Stimulated activated effector memory CD8-positive, alpha-beta T cell treated with anti-CD3 and anti-CD28 coated beads, Interleukin-12 subunit alpha, Interleukin-12 subunit beta, amount 100 ng/mL, for 72 hours (primary cell): ENCODE measurements at places on chromosomes 3 and 15.

DNA sequence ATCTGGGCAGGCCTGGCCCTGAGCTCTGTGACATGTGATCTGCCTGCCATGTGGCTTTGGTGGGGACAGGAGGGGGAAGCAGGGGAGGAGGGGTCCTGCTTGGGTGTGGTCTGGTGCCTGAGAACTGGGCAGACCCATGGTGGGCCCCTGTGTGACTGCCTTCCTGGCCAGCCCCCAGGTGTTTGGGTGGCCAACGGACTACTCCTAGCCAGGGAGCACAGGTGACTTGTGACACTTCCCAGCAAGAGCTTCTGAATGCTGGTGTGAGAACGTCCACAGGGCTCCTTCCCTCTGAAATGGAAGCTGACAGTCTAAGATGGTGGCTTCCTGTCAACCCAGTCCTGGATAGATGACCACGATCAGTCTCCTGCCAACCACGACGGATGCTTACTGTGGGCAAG lies 136.1 kb upstream of the MEF2A start:
- DNase-seq: no peak

DNA sequence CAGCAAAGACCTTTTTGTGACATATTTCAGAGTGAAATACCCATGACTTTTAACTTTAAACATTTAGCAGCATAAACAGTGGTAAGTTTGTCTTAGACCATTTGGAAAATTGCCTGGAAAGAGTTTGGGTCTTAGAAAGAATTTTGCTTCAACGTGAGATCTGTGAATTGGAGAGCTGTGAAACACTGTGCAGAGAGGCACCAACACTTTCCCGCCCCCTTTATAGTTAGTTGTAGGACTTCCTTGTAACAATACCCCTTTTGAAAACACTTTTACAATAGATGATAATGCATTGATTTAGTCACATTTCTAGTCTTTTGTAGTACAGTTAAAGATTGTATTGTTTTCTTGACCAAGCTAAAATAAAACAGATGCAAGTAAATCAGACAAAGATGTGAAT lies 43.5 kb upstream of the MBNL1 start:
- no peak for DNase-seq

DNA sequence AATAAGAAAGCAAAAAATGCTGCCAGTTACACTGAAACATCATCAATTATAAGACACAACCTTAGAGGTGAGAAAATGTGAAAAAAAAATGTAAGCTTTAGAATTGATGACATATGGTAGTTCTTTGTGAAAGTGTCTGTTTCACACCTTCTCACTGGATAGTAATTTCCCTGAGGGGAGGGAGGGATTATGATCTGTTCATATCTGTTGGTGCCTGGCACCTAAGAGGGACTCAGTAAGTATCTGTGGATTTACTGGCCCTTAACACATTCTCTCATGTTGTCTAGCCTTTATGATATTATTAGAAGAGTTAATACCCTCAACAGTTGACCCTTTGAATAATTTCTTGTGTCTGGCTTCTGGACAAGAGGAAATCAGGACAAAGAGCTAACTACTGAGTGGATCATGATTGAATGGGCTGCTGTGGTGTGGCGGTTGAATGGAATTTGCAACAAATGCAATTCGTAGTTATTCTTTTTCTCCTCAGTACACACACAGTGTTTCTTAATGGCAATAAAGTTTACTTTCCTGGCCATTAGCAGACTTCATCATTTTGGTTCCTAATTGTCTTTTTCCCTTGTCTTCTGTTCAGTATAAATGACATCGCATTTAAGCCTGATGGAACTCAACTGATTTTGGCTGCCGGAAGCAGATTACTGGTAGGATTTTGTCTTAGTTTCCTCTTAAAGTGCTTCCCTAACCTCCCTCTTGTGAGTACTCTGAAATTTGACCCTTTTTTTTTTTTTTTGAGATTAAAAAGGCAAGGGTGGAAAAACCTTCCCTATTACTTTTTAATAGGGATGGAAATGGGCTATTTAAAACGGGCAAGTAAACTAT lies 9.5 kb downstream of the IFT122 start:
- no peak for DNase-seq

DNA sequence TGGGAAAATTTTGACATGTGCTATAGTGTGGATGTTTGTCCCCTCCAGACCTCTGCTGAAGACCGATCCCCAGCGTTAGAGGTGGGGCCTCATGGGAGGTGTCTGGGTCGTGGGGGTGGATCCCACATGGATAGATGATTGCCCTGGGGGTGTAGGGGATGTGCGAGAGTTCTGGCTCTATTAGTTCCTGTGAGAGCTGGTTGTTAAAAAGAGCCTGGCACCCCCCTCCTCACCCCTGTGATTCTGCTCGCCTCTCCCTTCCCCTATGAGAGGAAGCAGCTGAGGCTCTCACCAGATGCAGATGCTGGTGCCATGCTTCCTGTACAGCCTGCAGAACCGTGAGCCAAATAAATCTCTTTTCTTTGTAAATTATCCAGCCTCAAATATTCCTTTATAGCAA lies 67.4 kb downstream of the ATP10A start:
- DNase-seq: no peak

DNA sequence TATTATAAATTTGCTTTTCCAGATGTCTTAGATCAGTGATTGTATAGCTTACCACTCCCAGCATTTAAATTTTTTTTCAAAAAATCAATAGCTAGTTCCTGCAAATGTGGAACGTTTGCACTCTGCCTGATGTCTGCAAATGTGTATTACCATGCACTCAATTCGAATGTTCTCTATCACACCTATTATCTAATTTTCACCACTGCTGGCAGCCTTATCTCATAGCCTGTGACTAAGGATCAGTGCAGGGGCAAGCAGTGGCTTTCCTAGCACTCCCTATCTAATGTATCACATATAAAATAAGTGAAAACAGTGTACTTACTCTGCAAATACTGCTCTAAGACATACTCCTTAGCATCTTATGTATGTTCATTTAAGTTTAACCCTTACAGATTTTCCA lies 196.3 kb upstream of the PLSCR5 start:
- DNase-seq: no peak

DNA sequence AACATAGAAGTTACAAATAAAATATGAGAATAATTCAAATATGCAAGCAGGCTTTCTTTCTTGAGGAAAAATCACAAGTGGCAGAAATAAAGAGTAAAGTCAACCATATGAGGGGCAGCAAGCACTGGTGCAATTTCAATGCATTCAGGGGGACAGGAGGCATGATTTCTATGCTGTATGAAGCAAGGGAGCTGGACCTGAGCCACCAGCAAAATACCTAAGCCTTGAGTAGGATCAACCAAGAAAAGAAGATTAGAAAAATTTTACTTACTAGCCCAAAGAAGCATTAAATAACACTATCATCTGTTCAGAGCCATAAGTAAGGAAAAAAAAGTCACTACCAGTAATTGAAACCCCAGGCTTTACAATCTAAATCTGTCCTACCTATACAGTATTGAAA lies 6.3 kb downstream of the ADGRG7 start:
- DNase-seq: no peak

DNA sequence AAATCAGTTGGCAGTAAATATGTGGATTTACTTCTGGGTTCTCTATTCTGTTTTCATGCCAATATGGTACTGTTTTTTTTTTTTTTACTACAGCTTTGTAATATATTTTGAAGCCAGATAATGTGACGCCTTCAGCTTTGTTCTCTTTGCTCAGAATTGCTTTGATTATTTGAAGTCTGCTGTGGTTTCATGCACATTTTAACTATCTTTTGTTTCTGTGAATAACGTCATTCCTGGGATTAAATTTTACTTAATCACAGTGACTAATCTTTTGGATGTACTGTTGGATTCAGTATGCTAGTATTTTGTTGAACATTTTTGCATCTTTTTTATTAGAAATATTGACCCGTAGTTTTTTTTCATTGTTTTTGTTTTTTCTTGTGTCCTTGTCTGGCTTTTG lies 576.5 kb downstream of the ZNF385D start:
- no peak for DNase-seq

GRCh38 chr3:119891944-119892721 lies 110.2 kb downstream of the NR1I2 start:
- DNase-seq: peak; percentile 20

GRCh38 chr3:183329543-183329942 lies 76.5 kb downstream of the B3GNT5 start:
- DNase-seq: no peak

DNA sequence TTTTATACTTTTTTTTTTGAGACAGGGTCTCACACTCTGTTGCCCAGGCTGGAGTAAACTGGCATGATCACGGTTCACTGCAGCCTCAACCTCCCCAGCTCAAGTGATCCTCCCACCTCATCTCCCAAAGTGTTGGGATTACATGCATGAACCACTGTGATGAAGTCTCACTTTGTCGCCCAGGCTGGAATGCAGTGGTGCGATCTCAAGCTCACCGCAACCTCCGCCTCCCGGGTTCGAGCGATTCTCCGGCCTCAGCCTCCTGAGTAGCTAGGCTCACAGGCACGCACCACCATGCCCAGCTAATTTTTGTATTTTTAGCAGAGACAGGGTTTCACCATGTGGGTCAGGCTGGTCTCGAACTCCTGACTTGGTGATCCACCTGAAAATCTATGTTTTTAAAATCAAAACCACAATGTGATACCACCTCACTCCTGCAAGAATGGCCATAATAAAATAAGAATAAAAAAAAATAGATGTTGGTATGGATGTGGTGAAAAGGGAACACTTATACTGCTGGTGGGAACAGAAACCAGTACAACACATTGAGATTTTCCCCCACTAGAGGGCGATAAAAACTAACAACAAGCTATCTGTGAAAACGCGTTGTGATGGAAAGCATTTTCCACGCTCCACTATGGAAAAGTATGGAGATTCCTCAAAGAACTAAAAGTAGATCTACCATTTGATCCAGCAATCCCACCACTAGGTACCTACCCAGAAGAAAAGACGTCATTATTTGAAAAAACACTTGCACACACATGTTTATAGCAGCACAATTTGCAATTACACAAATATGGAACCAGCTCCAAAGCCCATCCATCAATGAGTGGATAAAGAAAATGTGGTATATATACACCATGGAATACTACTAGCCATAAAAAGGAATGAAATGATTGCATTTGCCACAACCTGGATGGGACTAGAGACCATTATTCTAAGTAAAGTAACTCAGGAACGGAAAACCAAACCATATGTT lies 26.8 kb upstream of the OCA2 start:
- no peak for DNase-seq

DNA sequence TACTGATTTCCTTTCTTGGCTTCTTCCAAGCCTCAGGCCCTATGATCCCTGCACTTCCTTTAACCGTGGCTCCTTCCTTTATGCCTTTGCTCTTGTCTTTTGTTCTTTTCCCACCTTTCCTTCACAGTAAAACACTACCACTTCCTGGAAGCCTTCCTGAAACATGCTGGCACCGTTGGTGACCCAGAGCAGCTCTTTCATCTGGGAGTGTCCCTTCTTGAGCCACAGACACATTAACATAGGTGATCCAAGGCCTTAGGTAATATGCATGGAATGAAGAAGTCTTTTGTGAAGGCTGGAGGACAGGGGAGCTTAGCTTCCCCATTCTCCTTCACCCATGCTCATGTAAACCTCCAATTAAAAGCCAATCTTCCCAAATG lies 39.4 kb downstream of the AMOTL2 start:
- no peak for DNase-seq

DNA sequence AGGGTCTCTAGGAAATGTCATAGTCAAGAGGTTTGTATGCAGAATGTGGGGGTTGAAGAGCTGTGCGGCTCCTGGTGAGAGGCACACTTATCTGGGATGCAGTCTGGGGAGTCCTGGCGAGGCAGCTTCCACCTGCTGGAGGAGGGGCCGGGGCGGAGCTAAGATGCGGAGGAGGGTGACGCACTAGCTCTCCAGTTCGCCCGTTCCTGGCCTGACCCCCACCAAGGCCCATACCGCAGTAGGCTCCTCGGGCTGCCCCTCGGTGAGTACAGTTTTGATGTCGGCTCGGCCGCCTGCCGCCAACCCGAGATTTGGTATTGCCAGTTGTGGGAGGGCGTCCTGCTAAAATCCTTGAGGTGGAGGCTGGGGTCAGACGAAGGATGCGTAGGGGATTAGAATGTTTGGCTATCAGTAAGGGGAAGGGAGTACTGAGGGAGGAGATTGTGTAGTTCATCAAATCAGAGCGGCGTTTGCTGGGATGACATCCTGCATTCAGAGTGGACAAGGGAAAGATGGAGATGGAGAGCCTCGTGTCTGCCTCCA lies at the start of gene SCG5:
TSS of gene SCG5 (plus strand) at position 194 of the 543 bp plus-strand sequence. CDS start 1,883 bp downstream, outside the sequence.
- no peak for DNase-seq

GRCh38 chr15:92853222-92853621 lies 46.9 kb upstream of the CHD2 start:
- no peak for DNase-seq

DNA sequence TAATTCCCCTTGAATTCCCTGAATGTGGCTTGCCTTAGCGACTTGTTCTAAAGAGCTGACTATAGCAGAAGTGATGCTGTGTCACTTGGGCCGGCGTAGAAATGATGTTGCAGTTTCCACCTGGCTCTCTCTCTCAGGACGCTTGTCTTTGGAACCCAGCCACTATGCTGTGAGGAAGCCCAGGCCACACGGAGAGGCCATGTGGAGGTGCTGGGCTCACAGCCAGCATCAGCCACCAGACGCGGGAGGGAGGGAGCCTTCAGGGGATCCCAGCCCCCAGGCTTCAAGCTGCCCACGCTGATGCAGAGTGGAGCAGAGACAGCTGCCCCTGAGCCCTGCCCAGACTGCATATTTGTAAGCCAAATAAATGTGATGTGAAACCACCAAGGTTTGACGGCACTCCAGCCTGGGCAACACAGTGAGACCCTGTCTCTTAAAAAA lies 18.6 kb downstream of the RNU5B-1 start:
- no peak for DNase-seq

DNA sequence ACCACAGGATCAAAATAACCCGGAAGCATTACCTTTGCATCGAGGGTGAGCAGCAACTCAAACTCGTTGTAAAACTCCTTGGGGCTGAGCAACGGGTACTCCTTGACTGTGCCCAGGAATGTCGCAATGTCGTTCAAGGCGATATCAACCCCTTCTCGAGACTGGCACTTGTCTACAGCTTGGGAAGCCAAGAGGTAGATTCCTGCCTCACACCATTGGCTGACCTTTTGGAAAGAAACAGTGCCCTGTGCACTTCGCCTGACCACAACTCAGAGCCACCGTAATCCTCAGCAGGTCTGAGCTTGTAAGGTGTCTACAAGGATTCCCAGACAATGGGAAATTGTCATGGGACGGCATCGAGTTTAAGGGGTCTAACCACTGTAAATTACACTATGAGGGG lies 43.9 kb downstream of the B3GNT5 start:
- DNase-seq: no peak

DNA sequence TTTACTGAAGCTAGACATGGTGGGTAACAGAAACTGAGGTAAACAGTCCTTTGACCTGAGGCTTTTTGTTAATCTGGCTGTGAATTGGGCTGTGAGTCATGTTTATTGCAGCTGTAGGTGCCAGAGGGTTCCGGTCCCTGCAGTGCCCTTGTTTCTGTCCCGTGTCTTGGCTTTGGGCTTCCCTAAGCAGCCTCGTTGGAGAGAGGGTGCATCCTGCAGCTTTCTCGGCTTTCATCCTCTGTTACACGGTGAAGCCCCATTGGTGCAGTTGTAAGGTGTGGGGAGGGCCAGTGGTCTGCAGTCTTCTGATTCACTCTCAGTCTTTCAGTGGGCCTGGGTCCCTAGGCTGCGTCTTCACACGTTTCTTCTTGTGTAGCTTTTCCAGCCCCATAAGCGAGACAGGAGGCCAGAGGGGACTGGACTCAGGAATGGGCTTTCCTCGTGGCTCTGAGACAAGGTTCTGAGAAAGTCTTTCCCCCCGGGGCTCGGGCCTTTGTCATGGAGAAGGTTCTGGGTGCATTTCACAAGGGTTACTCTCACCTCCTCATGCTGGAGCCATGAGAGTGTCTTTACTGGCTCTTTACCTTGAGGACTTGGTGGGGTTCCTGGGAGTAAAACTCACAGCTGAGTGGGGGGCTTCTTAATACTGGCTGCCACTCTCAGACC lies 33.1 kb downstream of the ASB7 start:
- no peak for DNase-seq

- DNase-seq: no peak
Measured at GRCh38 chr3:180467177-180467576, 134.8 kb upstream of the TTC14 start.
